Activated naive CD8-positive, alpha-beta T cell treated with anti-CD3 and anti-CD28 coated beads, Interleukin-2, amount 50 U/mL, for 16 hours (primary cell): ENCODE measurements at places on chromosomes 5 and 9.

DNA sequence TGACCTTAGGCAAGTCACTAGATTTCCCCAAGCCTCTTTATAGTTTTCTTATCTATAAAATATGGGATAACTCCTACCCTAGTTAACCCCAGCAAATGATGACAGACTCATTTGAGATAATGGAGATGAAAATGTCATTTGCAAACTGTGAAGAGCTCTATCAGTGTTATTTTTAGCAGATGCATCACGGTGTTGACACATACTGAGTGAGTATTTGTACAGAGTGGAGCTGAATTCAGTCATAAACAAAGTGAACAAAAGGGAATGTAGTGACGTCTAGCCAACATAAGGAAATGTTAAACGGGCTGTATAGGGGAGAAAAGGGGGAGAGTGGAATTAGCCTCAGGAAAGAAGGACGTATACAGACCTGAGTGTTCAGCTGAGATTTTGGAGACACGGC is 75.9 kb downstream of the NMUR2 start:
- DNase-seq, result no peak

DNA sequence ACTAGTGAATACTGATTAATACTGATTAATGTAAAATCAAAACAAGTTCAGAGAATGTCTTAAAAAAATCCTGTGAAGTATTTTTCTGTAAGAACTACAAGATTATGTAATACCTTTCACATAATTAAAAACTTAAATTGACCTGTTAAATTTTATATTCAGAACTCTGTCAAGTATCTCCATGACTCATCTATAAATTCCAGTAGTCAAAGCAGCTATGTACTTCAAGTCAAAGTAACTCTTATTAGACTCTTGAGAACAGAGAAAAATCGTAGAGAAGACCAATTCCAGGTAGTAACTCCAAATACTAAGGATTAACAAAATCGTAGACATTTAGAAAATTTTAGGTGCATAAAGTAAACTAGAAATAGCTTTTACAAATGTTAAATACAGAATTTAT is 77.1 kb downstream of the HOMER1 start:
- DNase-seq, result no peak

GRCh38 chr9:22307013-22307711 is 139.5 kb upstream of the DMRTA1 start:
- no peak for DNase-seq

DNA sequence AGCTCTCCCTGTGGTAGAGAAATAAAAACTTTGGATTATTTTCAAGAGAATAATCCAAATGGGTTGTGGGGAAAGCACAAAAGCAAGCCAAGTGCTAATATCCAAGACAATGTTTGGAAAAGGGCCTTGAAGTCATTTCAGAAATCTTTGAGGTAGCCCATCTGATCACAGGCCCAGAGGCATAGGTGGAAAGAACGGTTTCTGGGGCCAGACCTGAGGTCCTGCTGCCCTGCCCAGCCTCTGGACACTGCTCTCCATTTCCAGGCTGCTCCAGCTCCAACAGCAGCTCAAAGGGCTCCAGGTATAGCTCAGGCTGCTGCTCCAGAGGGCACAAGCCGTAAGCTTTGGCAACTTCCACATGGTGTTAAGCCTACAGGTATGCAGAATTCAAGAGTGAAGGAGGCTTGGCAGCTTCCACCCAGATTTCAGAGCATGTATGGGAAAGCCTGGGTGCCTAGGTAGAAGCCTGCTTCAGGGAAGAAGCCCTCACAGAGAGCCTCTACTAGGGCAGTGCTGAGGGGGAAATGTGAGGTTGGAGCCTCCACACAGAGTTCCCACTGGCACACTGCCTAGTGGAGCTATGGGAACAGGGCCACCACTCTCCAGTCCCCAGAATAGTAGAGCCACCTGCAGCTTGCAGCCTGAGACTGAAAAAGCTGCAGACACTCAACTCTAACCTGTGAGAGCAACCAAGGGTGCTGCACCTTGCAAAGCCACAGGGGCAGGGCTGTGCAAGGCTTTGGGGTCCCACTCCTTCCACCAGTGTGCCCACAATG is 133.1 kb downstream of the PIK3R1 start:
- DNase-seq, result no peak

GRCh38 chr9:1100945-1101344 is 50.8 kb downstream of the DMRT2 start:
- DNase-seq, result no peak

GRCh38 chr9:134056483-134057306 is 11.1 kb downstream of the BRD3 start:
- no peak for DNase-seq

GRCh38 chr5:96714951-96715451 is 52.8 kb downstream of the CAST start:
- no peak for DNase-seq

- no peak for DNase-seq
Measured at GRCh38 chr5:177183766-177184360, 50.3 kb downstream of the NSD1 start.

GRCh38 chr9:98185611-98186171 is 6.7 kb downstream of the CORO2A start:
- no peak for DNase-seq

DNA sequence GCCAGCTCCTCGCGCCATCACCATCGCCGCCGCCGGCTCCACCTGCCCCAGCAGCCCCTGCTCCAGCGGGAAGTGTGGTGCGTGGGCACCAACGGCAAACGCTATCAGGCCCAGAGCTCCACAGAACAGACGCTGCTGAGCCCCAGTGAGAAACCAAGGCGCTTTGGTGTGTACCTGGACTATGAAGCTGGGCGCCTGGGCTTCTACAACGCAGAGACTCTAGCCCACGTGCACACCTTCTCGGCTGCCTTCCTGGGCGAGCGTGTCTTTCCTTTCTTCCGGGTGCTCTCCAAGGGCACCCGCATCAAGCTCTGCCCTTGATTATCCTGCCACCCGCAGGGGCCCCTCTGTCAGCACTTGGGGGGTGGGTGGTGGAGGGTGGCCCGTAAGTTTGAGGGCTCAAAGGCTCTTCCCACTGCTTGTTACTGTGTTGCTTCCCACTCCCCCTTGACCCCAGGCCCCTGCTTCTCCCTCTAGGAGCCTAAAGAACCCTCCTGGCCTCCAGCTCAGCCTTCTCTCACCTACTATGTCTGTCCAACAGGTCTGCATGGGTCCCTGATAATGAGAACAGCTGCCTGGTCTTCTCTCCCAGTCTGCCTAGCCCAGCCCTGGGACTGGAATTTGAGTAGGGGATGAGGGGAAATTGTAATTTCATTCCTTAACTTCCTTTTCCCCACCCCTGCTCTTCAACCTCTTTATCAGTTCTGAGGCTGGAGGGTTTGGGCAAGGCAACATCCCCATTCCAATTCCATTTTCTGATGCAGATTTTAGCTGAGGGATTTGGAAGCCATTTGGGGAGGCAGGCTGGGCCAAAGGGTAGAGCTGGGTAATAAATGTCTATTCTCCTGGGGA is 9.0 kb downstream of the RACK1 start:
- DNase-seq, result no peak

GRCh38 chr5:2634399-2635176 is 116.9 kb downstream of the IRX2 start:
- no peak for DNase-seq

DNA sequence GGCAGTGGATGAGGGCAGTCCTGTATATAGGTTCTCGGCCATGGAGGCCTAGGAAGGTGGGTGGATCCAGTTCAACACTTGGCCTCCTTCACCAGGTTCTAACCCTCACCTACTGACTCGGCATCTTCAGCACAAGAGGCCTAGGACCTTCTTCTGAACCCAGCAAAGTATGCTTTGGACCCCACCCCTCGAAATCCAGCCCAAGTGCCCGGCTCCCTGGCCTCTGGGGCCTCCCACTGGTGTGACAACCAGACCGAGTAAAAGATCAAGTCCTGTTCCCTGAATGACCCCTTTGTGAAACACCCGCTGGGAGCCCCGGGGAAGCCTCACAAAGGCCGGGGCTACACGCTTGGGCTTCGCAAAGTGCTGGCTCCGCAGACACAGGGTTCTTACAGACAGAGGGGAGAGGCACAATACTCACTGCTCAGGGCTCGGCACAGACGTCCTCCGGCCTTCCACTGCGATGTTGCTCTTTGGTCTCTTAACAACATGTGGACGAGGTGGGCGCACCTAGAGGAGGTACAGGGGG is 47.0 kb downstream of the CRB2 start:
- no peak for DNase-seq

DNA sequence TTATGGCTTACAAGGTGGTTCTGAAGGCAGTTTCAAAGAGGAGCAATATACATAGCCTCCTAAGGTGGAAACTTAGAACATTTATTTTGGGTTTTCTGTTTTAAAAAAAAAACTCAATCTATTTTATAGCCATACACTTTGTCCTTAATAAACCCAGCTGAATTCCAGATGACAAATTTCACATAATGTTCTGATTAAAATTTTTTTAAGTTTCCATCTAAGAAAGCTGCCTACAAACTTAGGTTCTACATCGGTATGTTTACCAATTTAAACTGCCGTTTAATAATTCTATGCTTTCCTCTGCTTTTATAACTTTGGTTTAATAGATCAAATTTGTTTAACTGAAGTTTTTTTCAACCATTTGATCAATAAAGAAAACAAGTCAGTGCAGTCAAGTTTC is 12.5 kb downstream of the NR3C1 start:
- DNase-seq, result no peak

GRCh38 chr9:4581861-4582565 is 80.1 kb upstream of the PLPP6 start:
- no peak for DNase-seq

DNA sequence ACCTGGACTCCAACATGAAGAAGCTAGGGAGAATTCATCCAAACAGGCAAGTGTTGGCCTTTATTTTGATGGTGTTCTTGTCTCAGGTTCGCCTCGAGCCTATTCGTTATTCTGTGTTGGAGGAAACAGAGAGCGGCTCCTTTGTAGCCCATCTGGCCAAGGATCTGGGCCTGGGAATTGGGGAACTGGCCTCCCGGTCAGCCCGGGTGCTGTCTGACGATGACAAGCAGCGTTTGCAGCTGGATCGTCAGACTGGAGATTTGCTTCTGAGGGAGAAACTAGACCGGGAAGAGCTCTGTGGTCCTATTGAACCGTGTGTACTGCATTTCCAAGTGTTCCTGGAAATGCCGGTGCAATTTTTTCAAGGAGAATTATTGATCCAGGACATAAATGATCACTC is 367 bp downstream of the PCDHB4 start:
- DNase-seq, result no peak

DNA sequence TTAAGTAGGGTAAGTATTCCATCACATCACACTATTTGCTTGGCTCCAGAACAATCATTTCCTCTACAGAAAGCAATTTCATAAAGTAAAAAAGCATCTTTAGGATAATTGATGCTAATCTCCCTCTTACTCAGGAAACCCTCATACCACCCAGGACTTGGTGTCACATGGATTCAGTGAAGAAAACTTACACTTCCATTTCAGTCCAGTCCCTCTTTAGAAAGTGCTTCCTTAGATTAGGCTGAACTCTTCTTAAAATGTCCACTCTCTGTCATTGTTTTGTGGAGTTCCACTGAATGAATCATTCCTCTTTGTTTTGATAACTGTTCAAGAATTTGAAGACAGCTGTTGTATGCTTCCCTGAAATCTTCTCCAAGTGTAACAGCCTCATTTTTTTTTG is 144.0 kb upstream of the ZNF462 start:
- no peak for DNase-seq

- DNase-seq, result no peak
Measured at GRCh38 chr5:95861864-95862561, 39.5 kb upstream of the GLRX start.

- no peak for DNase-seq
Measured at GRCh38 chr5:76038212-76038611, 45.0 kb upstream of the SV2C start.

DNA sequence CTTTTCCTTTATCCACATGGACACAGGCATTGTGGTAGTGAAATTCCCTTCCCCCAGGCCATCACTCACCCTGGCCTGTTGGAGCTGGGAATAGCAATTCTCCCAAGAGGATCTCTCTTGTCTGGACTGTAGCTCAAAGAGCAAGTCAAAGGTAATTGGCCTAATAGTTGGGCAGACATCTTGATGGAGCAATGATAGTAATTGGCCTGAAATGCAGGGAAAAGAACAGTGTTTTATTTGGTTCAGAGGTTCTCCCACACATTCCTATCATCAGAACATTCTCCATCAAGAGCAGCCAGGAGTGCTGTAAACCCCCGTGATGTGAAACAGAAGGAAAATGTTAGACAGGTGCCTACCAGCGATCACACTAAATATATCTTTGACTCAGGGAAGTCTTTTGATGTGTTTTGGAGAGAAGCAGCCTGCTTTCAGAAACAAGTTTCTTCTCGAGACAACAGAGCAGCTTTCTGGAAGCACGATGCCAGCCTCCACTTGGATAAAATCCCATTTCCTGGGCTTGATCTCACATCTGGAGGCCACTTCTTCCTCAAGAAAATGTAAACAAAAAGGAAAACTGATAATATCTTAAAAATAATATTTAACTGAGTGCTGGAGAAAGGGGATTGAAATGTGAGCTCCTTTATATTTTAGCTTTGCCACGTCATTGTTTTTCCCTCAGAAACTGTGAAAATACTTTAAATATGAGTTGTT is 198.1 kb upstream of the WWC1 start:
- no peak for DNase-seq

GRCh38 chr5:140322751-140323731 is 20.1 kb upstream of the PFDN1 start:
- DNase-seq, result no peak

- DNase-seq, result no peak
Measured at GRCh38 chr9:116087751-116088194, 65.8 kb upstream of the PAPPA start.

- DNase-seq, result no peak
Measured at GRCh38 chr9:117214416-117214815, 200.4 kb downstream of the ASTN2 start.

DNA sequence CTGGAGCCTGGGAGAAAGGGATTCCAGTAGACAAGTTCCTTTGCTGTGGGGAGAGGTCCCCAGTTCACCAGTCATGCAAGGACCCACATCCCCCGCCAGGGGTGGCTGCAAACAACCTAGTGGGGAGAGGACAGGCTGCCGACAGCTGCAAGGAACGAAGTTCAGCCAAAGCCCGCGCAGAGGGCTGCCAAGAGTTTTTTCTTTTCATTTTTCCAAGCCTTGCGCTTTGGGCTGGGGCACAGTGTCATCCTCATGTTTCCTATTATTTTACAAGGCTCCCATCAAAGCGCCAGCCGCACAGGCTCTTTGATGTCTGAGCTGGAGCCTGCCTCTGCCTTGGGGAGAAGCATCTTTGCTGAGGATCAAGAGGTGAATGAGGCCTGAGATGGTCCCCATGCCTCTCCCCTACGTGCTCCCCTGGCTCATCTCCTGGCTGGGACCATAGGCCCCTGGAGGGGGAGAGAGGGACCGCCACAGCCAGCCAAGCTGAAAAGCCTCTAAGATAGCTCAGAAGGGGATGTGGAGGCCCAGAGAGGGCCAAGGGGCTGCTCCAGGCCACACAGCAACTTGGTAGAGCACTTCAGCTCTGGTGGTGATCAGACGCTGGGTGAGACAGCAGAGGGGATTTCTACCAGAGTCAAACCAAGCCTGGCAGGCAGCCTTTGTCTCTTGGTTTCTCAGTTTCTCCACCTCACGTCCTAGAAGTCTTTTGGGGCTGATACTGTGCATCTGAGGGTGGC is 50.4 kb upstream of the SYNPO start:
- no peak for DNase-seq

GRCh38 chr5:19910136-19910535 is 77.9 kb downstream of the CDH18 start:
- DNase-seq, result no peak
